ENCODE measurements at places on chromosomes 13 and 19.

DNA sequence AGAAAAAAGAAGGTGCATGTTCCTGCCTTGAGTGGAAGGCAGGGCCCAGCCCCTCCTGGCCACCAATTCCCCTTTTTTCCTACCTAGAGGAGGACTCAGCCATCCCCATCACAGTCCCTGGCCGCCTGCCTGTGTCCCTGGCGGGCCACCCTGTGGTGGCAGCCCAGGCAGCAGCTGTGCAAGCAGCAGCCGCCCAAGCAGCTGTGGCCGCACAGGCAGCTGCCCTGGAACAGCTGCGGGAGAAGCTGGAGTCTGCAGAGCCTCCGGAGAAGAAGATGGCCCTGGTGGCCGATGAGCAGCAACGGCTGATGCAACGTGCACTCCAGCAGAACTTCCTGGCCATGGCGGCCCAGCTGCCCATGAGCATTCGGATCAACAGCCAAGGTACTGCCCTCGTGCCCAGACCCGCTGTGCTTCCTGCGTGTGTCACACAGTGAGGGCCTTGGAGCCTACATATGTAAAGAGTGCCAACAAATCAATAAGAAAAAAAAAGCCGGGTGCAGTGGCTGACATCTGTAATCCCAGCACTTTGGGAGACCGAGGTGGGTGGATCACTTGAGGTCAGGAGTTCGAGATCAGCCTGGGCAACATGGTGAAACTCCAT, 17.6 kb upstream of the WDR18 start:
- DNase-seq = no peak

DNA sequence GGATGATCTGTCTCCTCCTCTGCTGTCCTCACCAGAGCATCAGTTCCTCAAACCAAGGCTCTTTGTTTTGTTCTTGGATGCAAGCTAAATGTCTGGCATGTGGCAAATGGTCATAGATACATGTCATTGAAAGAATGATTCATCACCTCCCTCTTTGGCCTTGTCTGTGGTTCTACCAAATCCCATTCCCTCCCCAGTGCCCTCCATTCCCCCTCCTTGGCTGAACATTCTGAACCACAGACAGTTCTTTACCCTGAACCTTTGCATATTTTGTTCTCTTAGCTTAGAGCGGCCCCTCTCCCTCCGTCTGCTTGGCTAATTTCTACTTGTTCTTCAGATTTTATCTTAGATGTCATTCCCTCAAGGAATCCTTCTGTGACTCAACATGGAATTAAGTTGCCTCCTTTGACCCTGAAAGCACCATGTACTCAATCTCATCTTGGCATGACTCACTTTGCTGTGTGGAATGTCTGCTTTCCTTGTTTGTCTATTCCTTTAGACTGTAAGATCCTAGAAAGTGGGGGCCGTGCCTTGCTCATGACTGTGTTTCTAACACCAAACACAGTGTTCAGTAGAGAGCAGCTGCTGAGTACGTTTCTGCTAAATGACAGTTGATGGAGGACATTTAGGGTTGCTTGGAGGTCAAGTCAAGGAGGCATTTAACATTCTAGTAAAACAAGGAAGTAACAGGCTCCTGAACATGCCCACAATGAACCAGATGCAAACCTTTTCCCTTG, 8.1 kb downstream of the ALOX5AP start:
- no peak for DNase-seq

GRCh38 chr13:86051134-86052103, 252.2 kb upstream of the SLITRK6 start:
- DNase-seq = no peak

DNA sequence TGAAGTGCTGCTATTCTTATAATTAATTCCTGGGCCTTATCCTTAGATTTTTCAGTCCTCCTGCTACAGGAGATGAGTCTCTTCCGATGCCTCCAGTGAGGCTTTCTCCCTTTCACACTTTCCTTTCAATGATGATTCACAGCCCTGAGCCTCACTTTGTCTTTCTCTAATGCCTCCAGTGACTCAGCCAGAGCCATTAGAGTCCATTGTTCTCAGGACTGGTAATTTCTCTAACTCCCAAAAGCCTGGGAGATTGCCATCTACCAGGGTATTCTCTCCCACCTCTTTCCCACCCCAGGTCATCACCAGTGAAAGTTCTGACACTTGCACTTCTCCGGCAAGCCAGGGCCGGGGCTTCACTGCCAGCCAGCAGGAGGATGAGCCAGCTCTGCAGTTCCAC, 49.6 kb upstream of the ARGLU1 start:
- DNase-seq = no peak

DNA sequence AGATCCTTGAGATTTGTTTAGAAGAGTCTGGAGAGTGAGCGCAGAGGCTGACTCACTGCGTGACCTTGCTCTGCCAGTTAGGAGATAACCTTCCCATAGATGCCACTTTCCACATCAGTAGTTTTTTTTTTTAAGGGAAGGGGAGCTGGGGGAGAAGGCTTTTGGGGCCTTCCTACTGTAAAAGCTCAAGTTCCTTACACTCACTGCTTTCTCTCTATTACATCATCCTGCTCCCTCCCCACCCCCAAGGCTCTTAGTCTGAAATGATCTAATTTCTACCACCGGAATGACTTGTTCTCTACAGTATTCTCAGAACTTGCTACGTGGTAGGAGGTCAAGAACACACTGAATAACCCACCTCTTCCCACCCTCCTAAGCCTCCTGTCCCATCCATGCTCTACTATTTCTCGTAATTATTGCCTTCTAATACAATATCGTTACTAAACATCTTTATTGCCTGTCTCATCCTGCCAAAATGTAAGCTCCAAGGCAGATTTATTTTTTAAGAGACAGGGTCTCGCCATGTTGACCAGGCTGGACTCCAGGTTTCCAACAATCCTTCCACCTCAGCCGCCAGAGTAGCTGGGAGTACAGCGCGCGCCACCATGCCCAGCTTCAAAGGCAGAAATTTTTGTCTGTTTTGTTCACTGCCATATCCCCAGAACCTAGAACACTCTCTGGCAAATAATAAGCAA, 1.2 kb downstream of the LONP1 start:
- no peak for DNase-seq

GRCh38 chr13:51825681-51826254, 19.2 kb downstream of the TMEM272 start:
- no peak for DNase-seq

DNA sequence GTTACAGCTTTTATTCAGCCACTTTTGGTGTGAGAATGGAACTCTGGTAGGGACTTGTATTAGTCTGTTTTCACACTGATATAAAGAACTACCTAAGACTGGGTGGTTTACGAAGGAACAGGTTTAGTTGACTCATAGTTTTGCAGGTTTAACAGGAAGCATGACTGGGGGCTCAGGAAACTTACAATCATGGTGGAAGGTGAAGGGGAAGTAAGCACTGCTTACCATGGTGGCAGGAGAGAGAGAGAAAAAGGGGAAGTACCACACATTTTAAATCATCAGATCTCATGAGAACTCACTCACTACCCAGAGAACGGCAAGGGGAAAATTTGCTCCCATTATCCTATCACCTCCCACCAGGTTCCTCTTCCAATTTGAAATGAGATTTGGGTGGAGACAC, 942.2 kb downstream of the PCDH17 start:
- no peak for DNase-seq

DNA sequence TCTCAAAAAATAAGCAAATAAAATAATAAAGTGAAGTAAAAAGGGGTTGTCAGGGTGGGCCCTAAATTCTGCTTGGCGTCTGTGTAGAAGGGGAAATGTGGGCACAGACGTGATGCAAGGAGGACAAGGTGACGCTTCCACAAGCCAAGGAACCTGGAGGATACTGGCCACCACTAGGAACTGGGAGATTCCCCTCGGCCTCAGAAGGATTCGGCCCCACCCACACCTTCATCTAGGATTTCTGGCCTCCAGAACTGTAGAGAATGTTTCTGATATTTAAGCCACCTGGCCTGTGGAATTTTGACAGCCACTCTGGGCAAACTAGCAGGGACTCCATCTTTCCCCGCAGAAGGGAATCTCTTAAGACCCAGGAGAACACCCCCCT, 1.1 kb downstream of the PLEKHJ1 start:
- DNase-seq = no peak

DNA sequence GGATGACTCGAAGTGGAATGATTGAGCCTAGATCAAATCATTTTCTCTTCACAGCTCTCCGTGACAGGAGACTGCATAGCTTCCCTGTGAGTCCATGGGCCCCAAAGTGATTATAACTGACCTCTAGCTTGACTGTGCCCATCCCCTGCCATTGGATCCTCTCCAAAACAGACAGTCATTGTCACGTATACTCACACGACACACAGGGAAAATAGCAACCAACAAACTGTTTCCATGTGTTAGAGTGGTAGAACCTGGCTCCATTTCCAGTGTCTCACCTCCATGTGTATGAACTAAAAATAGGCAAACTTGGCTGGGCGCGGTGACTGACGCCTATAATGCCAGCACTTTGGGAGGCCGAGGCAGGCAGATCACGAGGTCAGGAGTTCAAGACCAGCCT, 48.8 kb upstream of the NPAS1 start:
- no peak for DNase-seq

GRCh38 chr13:71459708-71460107, 407.3 kb downstream of the DACH1 start:
- DNase-seq = no peak

- DNase-seq = peak; percentile 67
These were observed 772.0 kb downstream of the DIAPH3 start for GRCh38 chr13:59391696-59392095.

- DNase-seq = no peak
These were observed 810 bp downstream of the ZNF627 start for GRCh38 chr19:11598103-11598483.

- DNase-seq = no peak
These were observed 16.3 kb downstream of the FCHO1 start for GRCh38 chr19:17767559-17767958.

DNA sequence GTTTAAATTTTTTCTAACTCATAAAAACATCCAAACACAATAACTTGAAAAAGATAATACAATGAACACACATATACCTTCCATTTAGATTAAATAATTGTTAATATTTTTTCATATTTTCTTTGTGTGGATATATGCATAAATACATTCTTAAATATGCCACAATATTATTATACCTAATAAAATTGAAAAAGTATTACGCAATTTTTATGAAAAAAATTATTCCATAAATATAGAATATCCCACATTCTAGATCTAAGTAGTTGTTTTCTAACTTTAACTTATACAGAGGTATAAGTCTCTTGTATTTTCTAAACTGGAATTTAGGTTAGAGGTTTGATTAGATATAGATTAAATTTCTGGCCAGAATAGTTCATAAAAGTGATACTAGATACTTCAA, 34.3 kb downstream of the POU4F1 start:
- DNase-seq = no peak

DNA sequence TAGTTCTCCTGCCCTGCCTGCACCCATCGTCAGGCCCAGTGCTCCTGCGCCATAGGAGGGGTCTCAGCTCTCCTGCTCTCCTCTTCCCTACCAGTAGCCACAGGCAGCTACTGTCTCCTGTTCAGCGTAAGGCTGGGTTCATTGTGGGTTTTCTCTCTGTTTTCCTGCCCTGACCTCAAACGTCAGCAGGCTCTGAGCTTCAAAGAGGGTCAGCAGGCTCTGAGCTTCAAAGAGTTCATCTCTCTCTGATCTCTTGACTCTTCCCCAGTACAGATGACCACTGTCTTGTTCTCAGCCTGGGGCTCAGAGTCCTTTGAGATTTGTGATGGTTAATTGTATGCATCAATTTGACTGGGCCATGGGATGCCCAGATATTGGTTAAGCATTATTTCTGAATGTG, 4.6 kb upstream of the CPB2 start:
- DNase-seq = no peak

- no peak for DNase-seq
These were observed 3.4 kb upstream of the TMED1 start for GRCh38 chr19:10839114-10840050.

DNA sequence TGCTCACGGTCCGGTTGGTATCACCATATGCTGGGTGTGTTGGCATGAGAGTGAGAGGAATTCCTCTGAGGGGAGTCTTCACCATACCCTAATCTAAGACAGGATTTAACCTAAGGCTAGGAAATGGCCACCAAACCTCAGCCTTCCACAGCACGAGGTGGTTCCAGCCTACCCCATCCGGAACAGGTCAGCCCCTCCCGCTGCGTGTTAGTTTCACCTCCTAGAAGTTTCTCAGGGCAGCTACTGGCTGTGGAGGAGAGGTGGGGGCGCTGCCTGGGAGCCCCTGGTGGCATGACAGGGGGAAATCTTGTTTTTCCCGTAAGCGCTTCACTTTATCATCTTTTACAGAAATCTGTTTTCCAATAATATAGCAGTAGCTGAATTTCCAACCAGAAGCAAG, 55.1 kb downstream of the RGCC start:
- no peak for DNase-seq

- no peak for DNase-seq
These were observed 20.6 kb downstream of the MIR17HG start for GRCh38 chr13:91368101-91368500.

GRCh38 chr13:108281901-108282300, 12.4 kb downstream of the TNFSF13B start:
- DNase-seq = no peak

GRCh38 chr13:19676168-19676567, 42.7 kb downstream of the MPHOSPH8 start:
- DNase-seq = no peak

DNA sequence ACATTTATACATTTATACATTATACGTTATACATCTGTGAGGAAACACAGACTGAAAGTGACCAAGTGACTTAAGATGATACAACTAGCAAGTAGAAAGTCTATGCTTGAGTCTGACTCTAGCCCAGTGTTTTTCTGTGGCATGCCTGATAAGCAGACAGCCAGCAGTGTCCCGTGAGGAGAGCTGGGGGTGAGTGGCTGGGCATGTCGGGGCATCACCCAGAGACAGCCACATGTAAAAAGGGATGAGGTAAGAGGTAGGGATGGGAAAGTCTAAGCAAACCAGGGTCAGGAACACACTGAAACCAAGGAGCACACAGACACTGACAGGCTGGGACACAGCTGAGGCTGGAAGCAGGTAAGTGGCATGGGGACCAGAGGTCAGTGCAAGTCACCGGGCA, 333.2 kb downstream of the FOXO1 start:
- no peak for DNase-seq

DNA sequence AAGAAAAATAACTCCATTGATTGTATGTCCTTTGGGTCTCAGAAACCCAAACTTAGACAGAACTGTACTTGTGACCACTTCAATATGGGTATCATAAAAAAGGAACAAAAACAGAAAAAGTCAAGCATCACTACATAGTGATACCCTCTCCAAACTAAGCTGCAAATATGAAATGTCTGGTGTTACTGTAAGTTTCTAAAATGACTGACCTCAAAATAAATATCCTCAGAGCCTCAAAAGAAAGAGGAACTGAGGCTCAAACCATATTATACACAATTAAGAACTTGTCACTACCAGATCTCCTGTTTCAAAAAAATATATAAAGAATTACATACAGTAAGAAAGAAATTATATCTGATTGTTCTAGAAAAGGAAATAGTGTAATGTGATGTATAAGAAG, 787.9 kb upstream of the KLHL1 start:
- DNase-seq = no peak

GRCh38 chr19:1123885-1124677, 20.3 kb downstream of the GPX4 start:
- no peak for DNase-seq

Data from central memory CD4-positive, alpha-beta T cell (primary cell).